Suppressor macrophage treated with lipopolysaccharide for 4 hours (primary cell): ENCODE measurements at places on chromosomes 13 and 19.

DNA sequence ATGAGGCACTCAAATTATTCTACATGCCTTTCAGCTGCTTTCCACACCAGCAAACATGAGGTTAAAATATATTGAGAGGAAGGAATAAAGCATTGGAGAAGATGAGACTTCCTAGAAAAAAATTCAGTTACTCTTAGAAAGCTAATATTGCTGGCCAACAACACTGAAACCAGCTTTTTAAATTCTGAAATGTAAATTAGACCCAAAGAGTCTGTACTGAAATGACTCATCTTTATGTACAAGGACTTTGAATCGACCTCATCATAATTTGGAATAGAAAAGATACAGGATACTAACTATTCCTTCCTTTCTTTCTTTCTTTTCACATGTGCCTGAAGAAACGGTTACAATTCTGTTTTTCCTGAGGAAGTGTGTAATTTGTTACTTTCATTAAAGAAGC is 6.5 kb upstream of the HSPH1 start:
- no peak for DNase-seq

- DNase-seq, result peak; percentile 74
Observed at GRCh38 chr19:13784731-13785452, 10.4 kb upstream of the ZSWIM4 start.

- DNase-seq, result peak; percentile 90
Observed at GRCh38 chr19:18160971-18161635, 8.1 kb downstream of the PIK3R2 start.

- DNase-seq, result peak; percentile 58
Observed at GRCh38 chr13:77751513-77752456, 54.3 kb downstream of the SLAIN1 start.

- peak; percentile 23 for DNase-seq
Observed at GRCh38 chr19:15463861-15464371, 428 bp downstream of the RASAL3 start.

DNA sequence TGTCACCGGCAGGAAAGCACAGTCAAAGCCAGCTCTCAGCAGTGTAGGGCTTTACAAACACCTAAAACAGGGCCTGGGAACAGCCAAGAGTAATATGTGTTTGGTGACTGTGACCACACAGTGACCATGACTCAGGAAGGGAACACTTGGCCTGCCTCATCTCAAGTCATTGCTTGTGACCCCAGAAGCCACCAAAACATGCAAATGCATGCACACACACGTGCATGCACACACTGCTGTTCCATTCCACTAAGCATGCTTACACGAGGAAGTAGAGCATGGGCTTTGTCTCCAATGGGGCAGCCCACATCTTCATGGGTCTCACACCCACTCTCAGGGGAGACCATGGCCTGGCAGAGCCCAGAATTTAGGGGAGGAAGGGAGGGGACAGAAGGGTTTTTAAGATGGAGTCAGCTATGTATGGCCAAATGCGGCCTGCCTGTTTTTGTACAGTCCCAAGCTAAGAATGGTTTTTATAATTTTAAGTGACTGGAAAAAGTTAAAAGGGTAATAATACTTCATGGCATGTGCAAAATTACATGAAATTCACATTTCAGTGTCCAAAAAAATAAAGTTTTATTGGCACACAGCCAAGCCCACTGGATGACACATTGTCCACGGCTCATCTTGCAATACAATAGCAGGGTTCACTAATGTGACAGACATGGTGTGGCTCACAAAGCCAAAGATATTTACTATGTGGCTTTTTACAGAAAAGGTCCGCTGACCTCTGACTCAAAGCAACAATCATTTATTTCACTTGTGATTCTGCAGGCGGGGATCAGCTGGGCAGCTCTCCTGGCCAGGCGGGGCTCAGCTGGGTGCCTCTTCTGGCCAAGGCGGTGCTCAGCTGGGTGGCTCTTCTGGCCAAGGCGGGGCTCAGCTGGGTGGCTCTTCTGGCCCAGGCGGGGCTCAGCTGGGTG is 17.3 kb downstream of the ZFR2 start:
- no peak for DNase-seq

DNA sequence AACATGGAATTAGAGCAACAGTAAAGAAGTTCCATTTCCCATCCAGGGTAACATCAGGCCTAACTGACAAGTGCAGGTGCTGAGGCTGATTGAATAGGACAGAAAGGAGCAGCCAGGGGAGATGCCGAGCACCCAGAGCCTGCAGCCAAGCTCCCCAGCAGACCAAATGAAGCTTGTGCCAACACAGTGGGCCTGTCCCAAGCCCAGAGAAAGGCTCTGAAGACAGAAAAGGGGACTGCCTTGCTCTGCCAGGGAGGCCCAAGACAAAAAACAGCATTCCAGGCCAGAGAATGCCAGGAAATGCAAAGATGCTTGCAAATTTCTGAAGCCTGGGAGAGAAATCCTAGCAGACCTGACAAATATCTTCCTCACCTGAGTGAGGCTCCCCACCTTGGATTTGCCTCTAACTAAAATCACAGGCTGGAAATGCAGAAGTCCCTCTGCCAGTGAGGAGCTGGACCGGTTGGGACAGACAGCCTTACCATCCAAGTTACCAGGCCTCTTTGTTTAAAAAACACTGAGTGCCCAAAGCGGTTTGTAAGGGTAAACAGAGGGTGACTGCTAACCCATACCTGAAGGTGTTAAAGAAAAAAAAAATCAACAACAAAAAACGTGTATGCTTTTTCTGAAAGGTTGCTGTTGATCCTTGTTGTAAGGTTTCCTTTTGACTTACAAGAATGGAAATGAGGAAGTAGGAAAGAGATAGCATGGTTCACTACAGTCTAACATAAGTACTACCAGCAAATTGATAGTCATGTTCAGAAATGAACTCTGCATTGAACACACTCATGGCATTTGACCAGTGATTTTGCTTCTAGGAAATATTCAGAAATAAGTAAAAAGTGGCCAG is 11.8 kb upstream of the HMGB1 start:
- peak; percentile 16 for DNase-seq

DNA sequence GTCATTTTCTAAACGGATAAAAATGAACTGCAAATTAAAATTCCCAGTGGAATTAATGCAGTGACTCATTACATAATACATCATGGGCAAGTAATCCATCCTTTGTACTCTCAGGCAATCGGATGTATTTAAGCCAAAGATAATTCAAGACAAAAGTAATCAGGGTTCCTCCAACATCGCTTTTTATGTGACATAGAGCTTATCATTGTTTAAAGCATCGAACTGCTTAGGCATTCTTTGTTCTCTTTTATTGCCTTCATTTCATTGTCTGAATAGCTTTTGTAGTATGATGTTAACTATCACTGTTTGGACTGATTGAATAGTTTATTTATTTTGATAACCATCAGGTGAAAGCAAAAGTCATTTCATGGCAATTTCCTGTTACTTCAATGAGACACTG is 209.4 kb downstream of the ITGBL1 start:
- no peak for DNase-seq

GRCh38 chr13:40404407-40404806 is 262.0 kb downstream of the FOXO1 start:
- DNase-seq, result no peak

DNA sequence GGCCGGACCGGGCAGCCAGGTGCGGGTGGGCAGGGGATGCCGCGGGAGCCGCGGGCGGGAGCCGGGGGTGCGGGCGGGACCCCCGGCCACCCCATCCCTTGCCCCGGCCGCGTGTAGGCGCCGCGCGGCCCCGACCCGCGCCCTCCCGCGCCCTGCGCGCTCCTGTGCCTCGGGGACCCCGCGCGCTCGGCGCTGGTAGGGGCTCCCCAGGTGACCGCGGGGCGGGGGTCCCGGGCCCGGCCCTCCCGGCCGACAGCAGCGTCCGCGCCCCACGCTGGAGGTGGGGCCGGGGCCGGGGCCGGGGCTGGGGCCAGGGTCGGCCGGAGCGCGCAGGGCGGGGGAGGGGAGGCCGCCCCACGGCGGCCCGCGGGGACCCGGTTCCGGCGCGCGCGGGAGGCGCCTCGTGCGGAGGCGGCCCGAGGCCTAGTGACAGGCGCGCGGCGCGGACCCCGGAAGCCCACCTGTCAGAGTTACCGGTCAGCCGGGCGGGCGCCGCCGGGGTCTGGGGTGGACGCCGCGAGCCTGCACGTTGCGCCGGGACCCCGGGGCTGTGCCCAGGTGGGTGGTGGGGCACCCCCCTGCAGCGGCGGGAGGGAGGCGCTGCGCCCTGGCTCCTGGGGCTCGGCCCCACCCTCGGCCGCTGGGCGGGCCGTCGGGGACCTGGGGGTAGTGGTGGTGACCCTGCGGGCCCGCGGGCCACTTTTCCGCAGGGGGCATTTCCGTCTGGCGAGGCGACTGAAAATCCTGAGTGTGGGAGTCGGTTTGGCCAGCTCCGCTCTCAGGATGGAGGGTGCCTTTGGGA is 518 bp downstream of the TFDP1 start:
- DNase-seq, result no peak

- DNase-seq, result no peak
Observed at GRCh38 chr13:51768976-51769375, 35.0 kb downstream of the DHRS12 start.

- DNase-seq, result no peak
Observed at GRCh38 chr13:77696879-77697216, 639 bp upstream of the SLAIN1 start.

GRCh38 chr13:114142640-114143490 is 10.4 kb upstream of the RASA3 start:
- peak; percentile 26 for DNase-seq
